ENCODE measurements at places on chromosomes 13 and 19.

DNA sequence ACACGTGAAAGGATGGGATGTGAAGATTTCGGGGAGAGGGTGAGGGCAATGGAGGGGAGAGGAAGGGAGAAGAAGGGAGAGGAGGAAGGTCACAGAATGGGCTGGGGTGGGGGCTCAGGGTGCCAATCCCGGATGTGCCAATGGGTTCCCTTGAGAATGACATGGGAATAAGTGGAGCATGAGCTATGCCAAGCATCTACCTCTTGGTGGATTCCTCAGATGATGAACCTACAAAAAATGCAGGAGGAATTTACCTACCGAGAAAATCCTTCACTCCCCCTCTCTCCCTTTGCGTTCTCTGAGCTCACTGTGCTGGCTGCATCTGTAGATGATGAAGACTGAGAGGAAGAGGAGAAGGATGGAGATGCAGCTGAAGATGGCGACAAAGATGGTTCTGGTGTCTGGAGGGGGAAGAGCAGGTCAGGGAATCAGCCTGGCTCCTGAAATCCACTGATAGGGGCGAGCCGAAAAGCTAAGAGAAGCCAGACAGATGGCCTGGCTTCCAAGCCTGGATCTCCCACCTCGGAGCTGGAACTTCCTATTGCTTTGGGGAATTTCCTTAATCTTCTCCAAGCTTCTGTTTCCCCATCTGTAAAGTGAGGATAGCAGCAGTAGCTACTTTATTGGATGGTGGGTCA, 21.6 kb downstream of the VSTM1 start:
- DNase-seq = no peak

GRCh38 chr19:38055010-38055409, 148.0 kb downstream of the SIPA1L3 start:
- DNase-seq = no peak

DNA sequence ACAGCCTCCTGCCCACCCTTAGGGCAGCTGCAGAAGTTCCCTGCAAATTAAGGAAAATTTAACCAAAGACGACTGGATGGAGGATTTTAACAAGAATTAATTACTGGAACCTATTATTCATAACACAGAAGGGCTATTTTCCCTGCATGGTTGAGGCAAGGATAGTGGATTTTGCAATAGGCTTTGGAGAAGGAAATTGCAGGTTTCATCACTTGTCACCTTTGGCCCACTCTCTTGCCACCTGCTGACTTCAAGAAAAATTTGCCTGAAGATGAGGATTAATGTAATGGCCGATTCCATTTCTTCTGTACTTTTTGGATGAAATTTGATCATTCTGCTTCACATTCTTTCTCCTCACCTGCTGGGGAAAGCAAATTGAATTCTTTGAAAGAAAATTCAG, 261.7 kb downstream of the FGF9 start:
- DNase-seq = no peak

- DNase-seq = no peak
Observed at GRCh38 chr19:646779-647565, 7.3 kb downstream of the FGF22 start.

- no peak for DNase-seq
Observed at GRCh38 chr19:38134540-38135149, 89.4 kb downstream of the DPF1 start.

- DNase-seq = no peak
Observed at GRCh38 chr13:28704282-28704681, 14.5 kb downstream of the SLC46A3 start.

DNA sequence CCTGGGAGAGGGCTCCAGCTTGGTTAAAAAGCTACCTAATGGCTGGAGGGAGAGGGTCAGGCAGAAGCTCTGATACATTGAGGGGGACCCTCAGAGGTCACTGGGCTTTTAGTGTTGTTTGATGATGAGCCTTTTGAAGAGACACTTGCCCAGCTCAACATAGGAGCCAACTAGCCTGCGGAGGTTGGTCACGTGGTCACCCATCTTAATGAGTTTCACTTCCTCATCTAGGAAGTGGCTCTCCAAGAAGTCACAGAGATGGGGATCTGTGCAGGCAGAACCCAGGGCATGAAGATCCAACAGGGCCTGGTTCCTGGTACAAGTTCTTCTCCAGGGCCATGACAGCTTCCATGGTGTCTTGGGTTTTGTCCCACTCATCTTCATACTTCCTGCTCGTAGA, 33.4 kb downstream of the IPO5 start:
- DNase-seq = no peak

GRCh38 chr13:71830323-71830722, 36.7 kb downstream of the DACH1 start:
- no peak for DNase-seq

GRCh38 chr13:109401891-109402290, 384.5 kb downstream of the IRS2 start:
- no peak for DNase-seq

- no peak for DNase-seq
Observed at GRCh38 chr13:19737844-19738557, 44.7 kb downstream of the PSPC1 start.

DNA sequence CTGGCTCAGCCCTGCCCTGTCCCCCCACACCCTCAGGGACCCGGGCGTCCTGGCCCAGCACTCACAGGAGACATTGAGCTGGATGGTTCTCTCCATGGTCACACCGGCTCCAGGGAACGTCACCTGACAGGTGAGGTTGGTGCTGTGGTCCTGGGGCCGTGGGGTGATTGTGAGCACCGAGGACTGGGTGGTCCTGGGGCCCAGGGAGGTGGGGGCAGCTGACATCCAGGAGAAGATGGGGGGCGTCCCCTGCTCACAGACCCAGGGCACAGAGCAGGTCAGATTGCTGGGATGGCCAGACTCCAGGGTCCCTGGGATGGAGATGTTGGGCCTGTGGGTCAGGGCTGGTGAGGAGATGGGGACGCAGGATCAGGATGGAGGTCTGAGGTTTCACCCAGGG, 854 bp downstream of the SIGLEC6 start:
- DNase-seq = no peak

GRCh38 chr19:3115916-3116602, 19.8 kb upstream of the GNA15 start:
- DNase-seq = no peak

GRCh38 chr13:49044008-49044407, 68.3 kb downstream of the FNDC3A start:
- no peak for DNase-seq

- DNase-seq = no peak
Observed at GRCh38 chr13:30192320-30193093, 114.8 kb downstream of the KATNAL1 start.

DNA sequence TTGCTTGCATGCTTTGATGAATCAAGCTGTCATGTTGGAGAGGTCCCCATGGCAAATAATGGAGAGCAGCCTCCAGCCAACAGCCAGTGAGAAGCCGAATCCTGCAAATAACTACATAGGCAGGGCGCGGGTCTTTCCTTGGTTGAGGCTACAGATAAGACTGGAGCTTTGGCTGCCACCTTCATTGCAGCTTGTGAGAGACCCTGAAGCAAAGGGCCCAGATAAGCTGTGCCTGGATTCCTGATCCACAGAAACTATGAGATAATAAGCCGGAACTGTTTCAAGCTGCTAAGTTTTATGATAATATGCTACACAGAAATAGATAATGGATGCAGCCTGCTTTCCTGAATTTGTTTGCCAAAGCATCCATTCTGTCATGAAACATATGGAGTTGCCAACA, 257.0 kb downstream of the HS6ST3 start:
- DNase-seq = no peak

DNA sequence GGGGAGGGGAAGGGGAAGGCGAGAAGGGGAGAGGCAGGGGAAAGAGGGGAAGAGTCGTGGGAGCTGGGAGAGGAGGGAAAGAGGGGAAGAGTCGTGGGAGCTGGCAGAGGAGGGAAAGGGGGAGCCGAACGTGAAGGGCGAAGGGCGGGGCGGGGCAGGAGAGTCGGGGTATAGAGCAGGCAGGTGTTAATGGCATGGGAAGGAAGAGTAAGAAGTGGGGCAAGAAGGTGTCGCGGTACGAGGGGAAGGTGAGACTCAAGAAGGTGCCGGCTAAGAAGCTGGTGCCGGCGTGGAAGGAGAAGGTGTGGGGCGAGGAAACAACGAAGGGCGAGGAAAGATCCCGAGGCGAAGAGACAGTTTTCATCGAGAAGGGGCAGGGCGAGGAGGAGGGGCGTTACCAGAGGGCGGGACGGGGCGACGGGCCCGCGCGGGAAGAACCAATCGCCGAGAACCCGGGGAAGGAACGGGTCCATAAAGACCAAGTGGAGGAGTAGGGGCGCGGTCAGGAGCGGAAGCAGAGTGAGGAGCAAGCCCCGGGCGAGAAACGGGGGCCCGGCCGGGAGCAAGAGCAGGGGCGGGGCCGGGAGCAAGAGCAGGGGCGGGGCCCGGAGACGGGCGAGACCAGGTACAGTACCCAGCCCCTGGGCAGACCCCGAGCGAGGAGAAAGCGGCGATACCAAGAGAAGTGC, 463 bp downstream of the CATSPERG start:
- DNase-seq = peak; percentile 76

GRCh38 chr13:113534236-113534860, 43.8 kb upstream of the DCUN1D2 start:
- no peak for DNase-seq

- DNase-seq = no peak
Observed at GRCh38 chr13:19967621-19968020, 9.1 kb downstream of the ZMYM2 start.

- DNase-seq = no peak
Observed at GRCh38 chr13:47025791-47026447, 129.1 kb upstream of the HTR2A start.

DNA sequence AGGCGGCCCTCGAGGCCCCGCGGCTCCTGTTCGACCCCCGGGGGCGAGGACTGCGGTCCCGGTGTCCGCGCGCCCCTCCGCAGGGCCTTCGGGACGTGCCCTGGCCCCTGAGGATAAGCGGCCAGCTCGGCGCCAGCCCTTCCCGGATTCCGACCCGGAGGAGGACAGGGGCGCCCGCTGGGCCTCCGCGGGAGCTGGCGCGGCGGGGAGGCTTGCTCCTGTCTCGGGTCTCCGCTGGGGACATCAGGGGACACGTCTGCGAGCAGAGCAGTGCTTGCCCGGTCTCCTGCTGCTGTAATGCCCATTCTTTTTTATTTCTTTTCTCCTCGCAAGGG, 829 bp downstream of the B3GLCT start:
- peak; percentile 33 for DNase-seq

- DNase-seq = no peak
Observed at GRCh38 chr13:83880275-83881139, 1.8 kb downstream of the SLITRK1 start.

DNA sequence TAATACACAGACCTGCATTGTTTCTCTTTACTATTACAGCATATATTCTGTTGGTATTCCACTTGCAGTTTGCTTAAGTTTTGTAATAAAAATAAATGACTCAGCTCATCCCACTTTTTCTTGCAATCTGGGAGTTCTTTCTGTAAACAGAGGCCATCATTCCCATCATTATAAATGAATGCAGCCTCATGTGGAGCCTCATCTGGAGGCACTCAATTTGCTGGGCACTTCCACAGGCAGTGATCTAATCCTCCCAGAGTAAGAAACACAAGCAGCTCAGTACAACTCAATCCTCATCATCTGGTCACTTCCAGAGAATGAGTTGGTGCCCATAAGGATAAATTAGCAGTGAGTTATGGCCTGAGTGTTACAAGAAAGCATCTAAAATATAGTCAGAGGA, 2801.9 kb downstream of the PCDH9 start:
- no peak for DNase-seq

GRCh38 chr13:85093808-85094207, 705.4 kb downstream of the SLITRK6 start:
- DNase-seq = no peak

GRCh38 chr19:32168111-32168510, 177.3 kb upstream of the ZNF507 start:
- DNase-seq = no peak

DNA sequence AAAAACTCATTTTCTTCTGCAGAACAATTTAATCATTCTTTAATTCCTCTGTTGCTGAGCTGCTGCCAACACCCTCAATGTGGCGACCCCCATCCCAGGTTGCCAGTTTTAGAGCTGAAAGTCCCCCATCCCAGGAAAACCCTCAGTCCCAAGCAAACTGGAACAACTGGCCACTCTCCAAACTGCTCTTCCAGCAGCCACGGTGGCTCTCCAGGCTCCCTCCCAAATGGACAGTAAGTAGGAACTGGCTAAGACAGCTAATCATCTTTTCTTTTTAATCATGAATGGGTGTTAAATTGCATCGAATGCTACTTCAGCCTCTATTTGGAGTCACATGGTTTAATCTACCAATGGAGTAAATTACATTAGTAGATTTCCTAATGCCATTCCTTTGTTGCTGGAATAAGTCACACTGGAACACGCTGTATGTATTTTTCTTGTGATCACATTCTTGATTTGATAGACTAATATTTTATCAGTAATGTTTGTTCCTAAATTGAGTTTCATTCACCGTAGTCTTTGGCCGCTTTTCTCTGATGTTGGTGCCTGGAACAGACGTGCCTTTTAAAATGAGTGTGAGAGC, 33.7 kb upstream of the VSTM2B start:
- DNase-seq = no peak

DNA sequence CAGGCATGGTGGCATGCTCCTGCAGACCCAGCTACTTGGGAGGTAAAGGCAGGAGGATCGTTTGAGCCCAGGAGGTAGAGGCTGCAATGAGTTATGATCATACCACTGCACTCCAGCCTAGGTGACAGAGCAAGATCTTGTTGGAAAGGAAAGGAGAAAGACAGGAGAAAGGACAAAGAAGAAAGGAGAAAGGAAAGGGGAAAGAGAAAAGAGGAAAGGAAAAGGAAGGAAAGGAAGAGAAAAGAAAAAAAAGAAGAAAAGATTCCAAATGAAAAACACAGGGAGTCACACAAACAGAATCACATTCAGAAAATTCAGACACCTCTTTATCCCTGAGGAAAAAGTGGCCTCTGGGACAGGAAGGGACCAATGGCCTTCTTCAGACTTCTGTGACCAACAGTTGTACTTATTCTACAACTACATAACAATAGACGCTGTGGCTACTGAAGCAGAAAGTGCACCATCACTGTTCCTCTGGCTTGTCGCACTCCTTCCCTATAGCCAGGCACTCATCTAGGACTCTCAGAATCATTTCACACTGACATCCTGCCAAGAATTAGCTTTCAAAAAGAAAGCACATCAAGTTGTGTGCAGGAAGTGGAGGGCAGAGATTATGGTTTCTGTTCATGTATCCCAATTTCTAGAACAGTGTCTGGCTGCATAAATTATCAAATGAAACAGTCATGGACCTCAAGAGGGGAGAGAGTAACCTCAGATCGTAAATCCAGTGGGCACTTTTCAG, 5.9 kb downstream of the MTMR6 start:
- no peak for DNase-seq

GRCh38 chr13:75901501-75901900, 265.4 kb downstream of the LMO7 start:
- DNase-seq = no peak

GRCh38 chr19:18208098-18208951, 4.5 kb upstream of the RAB3A start:
- peak; percentile 26 for DNase-seq

DNA sequence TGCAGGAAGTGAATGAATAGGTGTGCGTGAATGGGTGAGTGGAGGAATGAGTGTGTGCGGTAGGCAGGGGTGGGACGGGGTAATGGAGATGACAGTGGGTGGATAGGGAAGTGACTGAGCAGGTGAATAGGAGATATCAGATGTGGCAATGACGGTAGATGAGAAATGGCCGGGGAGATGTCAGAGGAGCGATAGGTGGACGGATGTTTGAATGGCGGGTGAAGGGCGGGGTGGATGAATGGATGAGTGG, 1.5 kb downstream of the TTC9B start:
- no peak for DNase-seq

Measured in D721Med (cell line).